ENCODE measurements at places on chromosomes 7 and 10.

DNA sequence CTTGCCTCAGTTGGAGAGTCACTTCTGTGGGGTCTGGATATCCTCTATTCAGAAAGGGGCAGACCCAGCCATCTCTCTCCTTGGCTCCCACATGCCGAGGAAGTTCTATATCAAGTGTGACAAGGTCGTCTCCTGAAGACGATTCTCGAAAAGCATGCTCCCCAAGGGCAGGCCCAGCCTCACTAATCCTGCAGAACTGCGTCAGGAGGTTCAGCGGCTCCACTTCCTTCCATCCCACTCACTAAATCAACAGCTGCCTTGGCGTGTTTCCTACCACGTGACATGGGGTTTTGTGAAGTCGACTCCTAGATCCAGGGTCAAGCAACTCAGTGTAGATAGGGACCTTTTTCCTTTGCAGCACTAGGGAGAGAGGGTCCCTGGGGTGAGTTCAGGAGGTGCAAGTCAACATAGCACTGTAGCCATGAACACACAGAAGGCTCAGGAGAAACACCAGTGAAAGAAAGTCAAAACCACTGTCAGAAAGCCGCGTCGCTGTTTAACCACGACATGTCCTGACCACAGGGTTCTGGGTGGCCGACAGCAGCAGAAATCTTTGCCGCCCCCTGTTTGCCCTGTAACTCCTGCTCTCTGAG is 156.4 kb downstream of the PRPF18 start:
- no peak for DNase-seq

DNA sequence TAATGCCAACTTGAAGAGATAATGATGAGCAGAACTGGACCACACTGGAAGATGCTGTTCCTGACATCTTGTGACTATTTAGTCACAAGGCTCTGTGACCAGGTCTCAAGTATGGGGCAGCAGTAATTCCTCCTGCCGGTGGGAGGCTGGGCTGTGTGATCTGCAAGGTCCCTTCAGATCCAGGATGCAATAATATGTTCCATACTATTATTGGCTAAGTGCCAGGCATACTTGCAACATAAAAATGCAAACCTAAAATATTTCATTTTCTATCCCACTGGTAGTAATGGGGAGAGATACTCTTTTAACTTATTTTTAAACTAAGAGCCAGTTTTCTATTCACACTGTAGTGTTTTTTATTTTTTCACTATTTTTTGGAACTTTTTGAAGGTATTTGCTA is 171.5 kb downstream of the CYP26A1 start:
- DNase-seq = no peak

- DNase-seq = no peak
These were observed 16.8 kb upstream of the DPYSL4 start for GRCh38 chr10:132169766-132170560.

GRCh38 chr7:36015733-36016132 is 137.3 kb upstream of the EEPD1 start:
- DNase-seq = no peak

GRCh38 chr10:132566892-132567291 is 29.3 kb downstream of the INPP5A start:
- DNase-seq = no peak

GRCh38 chr7:29197916-29198315 is 3.3 kb downstream of the CHN2 start:
- DNase-seq = no peak

DNA sequence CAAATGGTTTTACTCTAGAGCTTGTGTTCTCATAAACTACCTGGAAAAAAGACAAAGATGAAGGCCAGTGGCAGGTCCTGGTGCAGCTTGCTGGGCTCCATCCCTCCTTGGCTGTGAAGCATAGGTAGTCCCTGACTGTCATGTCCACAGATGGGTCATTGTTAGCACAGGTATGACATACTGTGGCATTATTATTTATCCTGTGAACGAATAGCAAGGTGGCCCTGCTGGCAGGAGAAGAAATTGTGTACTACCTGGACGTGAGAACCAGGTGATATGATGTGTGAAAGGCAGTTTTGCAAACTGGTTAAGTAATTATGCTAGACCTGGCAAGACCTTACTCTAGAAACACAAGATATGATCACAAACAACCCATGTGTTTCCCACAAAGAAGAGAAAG is 63.9 kb downstream of the CCDC71L start:
- DNase-seq = no peak

DNA sequence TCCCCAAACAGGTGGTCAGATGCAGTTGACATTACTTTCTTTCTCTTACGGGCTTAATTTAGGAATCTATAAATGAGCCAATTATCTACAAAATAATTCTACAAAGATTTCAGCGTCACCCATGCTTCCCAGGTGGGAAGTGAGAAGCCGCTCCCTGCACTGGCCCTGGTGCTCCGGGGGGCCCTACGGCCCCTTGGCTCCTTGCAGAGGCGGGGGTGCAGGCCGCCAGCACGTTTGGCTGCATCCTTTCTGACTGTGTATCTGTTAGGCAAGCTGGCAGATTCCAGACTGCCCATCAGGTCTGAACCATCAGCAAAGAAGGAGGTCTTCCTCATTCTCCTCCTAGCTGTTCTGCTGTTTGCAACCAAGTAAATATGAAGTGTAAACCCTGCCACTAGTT is 16.3 kb downstream of the VWC2 start:
- DNase-seq = no peak

DNA sequence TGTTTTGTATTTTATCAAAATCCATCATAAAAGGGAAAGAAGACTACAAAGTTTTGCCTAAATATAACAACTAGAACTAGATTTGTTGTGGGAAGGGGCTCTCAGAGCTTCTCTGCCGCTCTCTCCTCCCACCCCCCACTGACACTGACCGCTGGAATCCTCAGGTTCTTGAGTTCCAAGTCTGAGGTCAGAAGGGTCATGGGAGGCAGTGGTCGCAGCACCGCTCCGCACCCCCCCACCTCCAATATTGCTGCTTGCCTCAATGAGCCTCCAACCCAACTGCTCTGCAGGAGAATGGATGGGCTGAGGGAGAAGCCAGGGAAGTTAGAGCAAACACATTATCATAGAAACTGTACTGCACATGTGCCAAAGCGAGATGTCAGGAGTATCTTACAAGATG is 359.4 kb downstream of the GRID1 start:
- no peak for DNase-seq

DNA sequence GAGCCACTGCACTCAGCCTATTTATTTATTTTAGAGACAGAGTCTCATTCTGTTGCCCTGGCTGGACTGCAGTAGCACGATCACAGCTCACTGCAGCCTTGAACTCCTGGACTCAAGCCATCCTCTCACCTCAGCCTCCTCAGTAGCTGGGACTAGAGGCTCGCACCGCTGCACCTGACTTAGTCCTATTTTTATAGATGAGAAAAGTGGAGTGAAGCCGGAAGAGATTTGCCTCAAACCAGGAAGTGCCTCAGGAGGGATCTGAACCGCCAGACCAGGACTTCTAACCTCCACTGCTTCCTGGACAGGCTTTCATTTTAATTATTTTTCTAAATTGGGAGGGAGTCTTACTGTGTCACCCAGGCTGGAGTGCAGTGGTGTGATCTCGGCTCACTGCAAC is 17.5 kb upstream of the CLIP2 start:
- no peak for DNase-seq

DNA sequence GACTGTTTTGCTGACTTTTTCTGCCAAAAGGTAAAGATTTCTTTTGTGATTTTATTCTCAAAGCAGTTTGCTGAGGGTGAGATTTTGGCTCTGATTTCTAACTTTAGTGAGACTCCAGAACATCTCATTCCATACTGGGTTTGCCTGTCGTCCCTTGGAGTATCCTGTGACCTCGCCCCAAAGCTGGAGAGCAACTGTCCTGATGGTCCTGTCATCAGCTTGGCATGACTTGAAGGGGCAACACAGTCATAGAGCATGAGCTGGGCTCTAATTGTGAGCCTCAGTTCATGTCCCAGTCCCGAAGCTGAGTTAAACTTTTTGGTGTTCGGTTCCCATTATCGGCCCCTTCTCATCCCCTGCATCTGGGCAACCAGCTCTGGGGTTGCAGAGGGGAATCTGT is 23.4 kb downstream of the C10orf90 start:
- DNase-seq = no peak

- DNase-seq = no peak
These were observed 65.0 kb downstream of the FBXL13 start for GRCh38 chr7:103009466-103010185.

GRCh38 chr10:112390125-112390703 is 16.3 kb downstream of the ACSL5 start:
- DNase-seq = no peak

- DNase-seq = no peak
These were observed 577 bp upstream of the DDX21 start for GRCh38 chr10:68955355-68955831.

DNA sequence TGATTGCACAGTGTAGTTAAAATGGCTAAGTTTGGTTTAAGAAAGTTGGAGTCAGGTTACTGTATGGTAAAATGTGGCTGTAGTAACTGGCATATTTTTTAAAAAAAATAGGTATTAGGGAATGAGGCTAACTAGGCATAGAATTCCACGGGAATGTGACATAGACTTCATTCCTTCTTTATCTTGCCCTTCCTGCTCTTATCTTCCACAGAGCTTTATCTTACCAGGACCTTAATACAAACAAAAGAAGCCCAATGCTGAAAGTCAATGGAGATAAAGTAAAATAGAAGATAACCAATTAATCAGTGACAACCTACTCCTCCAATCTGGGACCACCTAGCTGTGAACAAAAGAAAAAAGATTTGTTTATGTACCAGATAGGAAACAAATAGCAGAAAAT is 58.1 kb downstream of the TET1 start:
- no peak for DNase-seq

- no peak for DNase-seq
These were observed 12.0 kb downstream of the IFIT5 start for GRCh38 chr10:89426230-89426868.

DNA sequence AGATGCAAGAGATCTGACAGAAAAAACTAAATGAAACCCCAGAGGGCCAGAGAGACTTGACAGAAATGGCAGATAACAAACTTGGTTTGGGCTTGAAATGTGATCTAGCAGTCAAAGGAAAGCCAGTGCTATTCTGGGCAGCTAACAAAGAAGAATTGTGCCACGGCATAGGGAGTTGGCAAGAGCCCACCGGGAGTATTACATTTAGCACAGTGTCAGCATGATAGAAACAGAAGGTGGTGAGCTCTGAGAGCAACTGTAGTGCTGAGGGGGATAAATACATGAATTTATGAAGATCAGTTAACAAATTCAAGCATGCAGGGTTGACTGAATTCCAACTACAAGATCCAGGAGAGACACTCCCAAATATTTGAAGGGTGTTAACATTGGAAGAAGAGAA is 91.1 kb downstream of the AHCYL2 start:
- no peak for DNase-seq

DNA sequence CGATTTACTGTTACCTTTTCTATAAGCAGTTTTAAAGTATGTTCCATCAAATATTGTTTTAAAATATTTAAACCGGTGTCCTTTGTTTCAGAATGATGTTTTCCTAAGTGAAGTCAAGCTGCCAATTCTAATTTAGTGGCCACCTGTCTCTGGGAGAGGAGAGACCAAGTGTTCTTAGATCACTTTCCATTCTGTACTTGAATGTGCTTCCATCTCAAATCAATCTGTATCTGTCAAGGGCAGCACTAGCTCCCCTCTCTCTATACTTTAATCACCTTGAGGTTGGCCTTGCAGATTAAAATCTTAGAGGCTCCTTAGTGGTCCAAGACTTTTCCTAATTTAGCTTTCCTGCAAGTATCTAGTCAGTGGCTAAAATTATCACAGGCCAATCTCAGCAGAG is 49.6 kb downstream of the LGI1 start:
- DNase-seq = no peak

DNA sequence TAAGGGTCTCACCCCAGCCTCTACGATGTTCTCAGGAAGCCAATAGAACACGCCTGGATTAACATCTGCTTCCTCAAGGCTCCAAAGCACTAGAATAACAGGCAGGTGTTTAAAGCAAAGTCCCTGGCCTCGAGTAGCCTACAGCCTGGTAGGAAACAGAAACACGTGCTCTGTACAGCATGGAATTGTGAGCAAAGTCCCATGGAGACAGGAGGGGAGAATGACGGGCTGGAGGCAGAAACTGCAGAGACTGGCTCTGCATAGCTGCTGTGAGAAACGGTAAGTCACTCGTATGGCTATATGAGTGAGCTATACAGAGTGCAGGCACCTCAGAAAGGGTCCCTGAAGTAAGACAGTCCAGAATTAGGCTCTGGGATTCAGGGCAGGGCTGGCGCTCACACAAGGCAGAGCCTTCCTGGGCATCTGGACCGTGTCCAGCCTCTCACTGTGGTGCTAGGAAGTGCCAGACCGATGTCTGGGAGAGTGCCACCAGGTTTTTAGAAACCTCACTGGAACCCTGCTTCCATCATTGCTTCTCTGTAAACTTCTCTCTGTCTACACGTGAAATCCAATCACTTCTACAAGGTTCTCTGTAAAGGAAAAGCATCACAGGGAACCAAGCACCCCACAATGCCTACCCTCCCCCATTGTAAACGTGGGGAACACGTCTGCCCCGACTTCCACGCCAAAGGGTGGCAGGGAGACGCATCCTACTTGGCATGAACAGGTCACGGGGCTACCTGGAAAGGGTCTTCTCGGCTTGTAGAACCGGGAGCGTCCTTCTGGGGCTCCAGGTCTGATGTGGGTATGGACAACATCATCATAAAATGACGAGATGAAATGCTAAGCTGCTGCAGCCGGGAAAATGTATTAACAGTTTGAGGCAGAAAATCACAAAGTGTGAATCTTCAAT is 38.8 kb upstream of the SHH start:
- DNase-seq = no peak

DNA sequence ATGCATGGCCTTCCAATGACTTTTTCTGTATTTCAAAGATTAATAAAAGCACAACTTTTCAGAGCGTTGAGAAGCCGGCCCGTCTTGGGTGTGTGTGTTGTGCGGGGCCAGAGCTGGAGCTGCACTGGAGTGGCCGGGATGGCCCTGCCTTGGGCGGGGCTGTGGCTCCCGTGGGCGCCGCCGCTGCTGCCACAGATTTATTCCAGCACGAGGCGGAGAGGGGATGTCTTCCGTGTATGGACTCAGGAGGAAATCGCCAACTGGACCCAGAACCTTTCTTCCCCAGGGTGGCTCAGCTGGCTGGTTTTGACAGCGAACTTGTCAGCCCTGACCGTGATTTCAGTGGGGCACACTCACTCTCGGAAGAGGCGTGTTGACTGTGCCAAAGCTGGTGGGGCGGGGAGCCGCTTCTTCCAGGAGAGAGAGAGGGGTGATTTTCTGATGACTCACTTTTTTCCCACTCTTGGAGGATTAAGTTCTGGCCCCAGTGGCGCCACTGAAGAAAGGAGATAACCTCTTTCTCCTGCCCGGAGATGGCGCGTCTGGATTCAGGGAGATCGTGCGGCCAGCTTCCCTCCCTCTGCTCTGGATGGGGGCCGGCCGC is 72.4 kb downstream of the DNAJB6 start:
- no peak for DNase-seq

DNA sequence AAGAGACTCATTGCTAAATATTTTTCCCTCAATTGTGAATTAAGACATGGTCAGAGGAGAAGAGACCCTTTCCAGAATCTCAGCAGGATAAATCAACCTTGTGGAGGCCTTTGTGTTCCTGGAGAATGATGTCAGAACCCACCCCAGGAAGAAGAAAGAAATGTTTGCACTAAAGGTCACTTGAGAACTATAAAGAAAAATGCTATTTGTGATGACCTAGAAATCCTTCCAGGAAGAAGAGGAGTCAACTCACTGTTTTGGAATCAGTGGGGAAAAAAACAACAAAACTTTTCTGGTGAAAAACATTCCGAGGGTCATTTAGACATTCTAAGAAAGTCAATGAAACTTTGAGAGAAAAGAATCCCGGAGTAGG is 129.1 kb upstream of the ANKRD1 start:
- no peak for DNase-seq

Measured in stimulated activated CD4-positive, alpha-beta T cell treated with anti-CD3 and anti-CD28 coated beads, Interleukin-4, amount 100 ng/mL, for 4 hours (primary cell).